Activated naive CD8-positive, alpha-beta T cell treated with anti-CD3 and anti-CD28 coated beads, Interleukin-2, amount 50 U/mL, for 16 hours (primary cell): ENCODE measurements at places on chromosomes 3 and 15.

DNA sequence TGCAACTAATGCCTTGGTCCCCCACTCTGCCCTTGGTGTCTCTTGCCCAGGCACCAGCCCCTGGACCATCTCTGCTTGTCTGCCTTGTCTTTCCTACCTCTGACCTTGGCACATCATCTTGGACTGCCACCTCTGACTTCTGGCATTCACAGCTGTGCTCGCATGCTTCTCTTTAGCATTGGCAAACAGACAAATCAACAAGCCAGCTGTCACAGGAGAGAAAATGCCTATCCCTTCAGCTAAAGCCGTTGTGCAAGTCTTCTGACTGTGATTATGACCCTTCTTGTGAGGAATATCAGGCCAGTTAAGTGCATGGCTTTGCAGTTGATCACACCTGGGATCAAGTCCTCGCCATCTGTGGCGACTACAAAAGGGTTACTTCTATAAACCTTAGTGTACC is 84.6 kb downstream of the PRICKLE2 start:
- no peak for DNase-seq

- no peak for DNase-seq
Observed at GRCh38 chr15:65245096-65245856, 34.0 kb upstream of the CILP start.

GRCh38 chr15:73560501-73561117 is 72.6 kb downstream of the NPTN start:
- DNase-seq = no peak

DNA sequence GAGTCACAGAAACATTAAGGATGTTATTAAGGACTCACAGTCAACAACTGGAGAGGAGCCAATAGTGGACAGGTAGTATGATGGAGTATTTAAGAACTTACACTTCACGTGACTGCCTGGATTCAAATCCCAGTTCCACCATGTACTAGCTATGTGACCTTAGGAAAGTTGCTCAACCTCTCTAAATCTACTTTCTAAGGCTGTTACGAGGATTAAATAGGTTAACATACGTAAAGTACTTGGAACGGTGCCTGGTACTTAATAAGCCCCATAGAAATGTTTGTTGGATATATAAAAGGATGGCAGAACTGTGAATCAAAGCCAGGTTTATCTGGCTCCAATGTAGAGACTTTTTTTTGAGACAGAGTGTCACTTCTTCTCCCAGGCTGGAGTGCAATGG is 24.4 kb downstream of the THRB start:
- DNase-seq = no peak

DNA sequence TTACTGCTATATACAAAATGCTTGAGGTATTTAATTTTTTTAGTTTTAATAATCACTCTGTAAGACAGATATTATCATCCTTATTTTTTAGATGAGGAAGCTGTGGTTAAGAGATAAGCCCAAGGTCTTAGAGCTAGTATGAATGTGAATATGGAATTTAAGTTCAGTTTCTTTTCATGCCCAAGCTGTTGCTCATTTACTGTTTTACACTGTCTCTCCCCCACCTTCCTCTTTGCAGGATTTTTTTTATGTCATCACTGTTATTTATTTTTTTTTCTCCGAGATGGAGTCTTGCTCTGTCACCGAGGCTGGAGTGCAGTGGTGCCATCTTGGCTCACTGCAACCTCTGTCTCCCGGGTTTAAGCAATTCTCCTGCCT is 22.5 kb downstream of the MAP2K5 start:
- DNase-seq = no peak

GRCh38 chr15:40694688-40695468 is at the start of gene RAD51:
Gene RAD51 (plus strand): TSS chr15:40695174. CDS start chr15:40698759, 3,585 bp downstream.
- peak; percentile 84 for DNase-seq

GRCh38 chr3:172104471-172105072 is 65.2 kb downstream of the FNDC3B start:
- no peak for DNase-seq

GRCh38 chr3:116474032-116474780 is 28.9 kb upstream of the LSAMP start:
- no peak for DNase-seq

DNA sequence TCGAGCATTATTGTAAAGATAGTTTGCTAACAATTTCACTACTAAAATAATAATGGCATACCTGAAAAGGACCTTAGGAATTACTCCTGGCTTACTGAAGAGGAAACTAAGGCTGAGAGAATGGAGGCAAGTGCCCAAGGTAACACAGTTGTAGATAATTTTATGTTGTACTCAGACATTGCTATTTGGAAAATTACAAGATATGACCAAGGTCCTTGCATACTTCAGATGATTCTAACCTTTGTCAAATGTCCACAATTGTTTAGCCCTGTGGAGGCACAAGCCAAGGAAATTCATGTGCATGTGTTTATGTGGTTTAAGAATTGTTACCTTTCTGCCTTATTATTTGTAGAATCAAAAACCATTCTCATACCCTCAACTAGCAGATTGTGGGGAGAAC is 105.7 kb downstream of the TUSC7 start:
- DNase-seq = no peak

GRCh38 chr3:12797892-12798558 is 1.5 kb downstream of the CAND2 start:
- no peak for DNase-seq

GRCh38 chr15:63678393-63678792 is 81.2 kb downstream of the FBXL22 start:
- no peak for DNase-seq

DNA sequence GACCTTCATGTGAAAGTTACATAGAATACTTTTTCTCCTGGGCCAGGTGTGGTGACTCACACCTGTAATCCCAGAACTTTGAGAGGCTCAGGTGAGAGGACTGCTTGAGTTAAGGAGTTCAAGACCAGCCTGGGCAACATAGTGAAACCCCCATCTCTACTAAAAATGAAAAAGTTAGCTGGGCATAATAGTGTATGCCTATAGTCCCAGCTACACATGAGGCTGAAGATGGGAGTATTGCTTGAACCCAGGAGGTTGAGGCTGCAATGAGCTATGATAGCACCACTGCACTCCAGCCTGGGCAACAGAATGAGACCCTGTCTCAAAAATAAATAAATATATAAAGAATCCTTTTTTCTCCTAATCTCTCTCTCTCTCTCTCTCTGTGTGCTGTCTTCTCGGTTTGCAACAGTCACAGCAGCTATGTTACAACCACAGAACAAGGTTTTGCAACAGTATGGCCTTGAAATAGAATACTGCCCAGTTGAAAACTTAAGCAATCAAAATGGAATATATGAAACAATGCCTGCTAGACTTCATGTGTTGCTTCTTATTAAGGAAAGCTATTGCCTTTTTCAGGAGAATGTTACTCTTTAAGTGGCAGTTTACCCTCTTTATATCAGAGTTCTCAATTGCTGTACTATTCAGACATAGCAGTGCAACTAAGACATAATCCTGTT is 12.3 kb upstream of the DENND4A start:
- DNase-seq = no peak

GRCh38 chr3:182937293-182938051 is 42.9 kb downstream of the DCUN1D1 start:
- no peak for DNase-seq

DNA sequence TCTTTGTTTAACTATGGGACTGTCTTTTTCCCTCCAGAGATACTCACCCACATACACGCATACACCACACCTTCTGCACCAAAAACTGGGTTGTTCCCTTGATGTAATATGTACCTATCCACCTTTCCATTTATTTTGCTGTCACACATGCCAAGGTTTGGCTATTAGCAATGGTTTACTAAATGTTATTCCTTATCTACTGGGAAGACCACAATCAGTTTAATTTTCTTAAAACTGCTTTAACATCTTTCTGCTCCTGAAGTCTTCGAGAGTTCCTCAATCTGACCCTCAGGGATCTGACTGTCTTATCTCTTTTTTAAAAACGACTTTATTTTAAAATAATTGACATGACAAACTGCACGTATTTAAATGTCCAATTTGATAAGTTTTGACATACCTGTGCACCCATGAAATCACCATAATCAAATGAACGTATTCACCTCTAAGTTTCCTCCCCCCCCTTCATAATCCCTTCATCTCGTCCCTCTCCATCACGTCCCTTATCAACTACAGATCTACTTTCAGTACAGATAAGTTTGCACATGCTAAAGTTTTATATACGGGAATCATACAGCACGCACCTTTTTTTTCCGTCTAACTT is 805 bp upstream of the TRPM7 start:
- no peak for DNase-seq

DNA sequence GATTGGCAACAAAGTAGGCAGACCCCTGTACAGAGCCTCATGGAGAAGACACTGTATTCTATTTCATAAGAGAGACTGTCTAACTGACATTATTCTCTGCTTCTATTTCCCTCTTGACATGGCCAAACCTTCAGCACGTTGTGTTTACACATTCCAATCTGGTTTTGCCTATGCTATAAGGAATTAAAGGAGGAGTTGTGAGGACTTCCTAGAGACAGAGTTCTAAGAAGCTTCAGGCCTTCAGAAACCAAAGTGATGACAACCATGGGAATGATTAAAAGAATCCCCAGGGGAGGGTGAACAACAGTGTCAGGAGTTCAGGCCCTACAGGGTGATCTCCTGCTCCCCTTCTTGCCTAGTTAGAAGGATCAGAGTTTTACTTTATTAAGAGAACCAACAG is 44.9 kb upstream of the CAPN7 start:
- DNase-seq = no peak

- no peak for DNase-seq
Observed at GRCh38 chr3:139521144-139521543, 18.4 kb downstream of the RBP1 start.
